Activated naive CD4-positive, alpha-beta T cell treated with anti-CD3 and anti-CD28 coated beads, Interleukin-2, amount 50 U/mL, for 16 hours (primary cell): ENCODE measurements at places on chromosomes 7 and 10.
A peak's percentile ranks its signal among the peaks of the same experiment; 100 is the strongest.

GRCh38 chr10:11175823-11176243, 158.2 kb downstream of the CELF2 start:
- DNase-seq = no peak

DNA sequence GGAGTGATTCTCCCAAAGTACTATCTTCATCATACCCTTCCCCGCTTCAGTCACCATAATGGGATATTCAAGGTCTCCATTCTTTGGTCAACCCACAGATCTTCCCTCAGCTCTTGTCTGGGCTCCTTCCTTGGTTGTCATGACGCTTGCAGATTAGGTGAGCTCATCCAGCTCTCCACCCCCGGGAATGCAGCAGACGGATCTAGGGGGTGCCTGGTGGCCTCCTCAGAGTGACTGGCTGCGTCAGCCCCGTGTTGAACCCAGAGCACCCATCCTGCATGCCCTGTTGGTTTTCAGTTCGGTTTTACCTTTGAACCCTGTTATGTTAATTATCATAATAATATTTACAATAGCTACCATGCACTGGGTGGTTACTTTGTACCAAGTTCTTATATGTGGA, 6.4 kb downstream of the NEURL1 start:
- DNase-seq = no peak

DNA sequence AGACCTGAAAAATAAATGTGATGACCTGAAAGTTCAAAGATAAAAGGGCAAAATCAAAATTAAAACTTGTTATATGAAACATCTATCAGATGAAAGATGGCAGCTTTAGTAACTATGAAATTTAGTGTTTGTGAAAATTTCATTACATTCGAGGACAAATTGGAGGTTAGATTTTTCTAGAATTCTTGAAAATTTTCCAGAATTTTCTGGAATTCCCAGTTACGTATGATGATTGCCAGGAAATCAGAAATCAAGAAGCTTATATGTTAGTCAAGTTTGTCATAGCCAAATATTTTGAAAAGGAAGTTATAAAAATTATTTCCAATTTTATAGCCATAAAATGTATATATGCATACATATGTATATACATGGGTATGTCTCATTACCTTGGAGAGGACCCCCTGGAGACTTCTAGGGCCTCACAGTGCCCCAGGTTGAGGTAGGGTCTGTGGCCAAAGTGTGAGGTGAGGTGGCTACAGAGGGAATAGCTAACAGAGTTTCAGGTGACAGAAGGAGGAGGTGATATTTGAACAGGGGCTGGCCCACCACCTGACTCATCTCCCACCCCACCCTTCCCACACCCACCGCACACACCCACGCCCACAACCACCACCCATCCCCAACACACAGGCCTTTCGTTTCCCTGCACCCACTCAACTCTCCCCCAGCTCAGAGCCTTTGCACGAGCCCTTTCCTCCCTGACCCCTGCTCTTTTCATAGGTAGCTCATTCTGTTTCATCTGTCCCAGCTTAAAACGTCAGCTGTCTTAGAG, 21.5 kb downstream of the C10orf105 start:
- no peak for DNase-seq

DNA sequence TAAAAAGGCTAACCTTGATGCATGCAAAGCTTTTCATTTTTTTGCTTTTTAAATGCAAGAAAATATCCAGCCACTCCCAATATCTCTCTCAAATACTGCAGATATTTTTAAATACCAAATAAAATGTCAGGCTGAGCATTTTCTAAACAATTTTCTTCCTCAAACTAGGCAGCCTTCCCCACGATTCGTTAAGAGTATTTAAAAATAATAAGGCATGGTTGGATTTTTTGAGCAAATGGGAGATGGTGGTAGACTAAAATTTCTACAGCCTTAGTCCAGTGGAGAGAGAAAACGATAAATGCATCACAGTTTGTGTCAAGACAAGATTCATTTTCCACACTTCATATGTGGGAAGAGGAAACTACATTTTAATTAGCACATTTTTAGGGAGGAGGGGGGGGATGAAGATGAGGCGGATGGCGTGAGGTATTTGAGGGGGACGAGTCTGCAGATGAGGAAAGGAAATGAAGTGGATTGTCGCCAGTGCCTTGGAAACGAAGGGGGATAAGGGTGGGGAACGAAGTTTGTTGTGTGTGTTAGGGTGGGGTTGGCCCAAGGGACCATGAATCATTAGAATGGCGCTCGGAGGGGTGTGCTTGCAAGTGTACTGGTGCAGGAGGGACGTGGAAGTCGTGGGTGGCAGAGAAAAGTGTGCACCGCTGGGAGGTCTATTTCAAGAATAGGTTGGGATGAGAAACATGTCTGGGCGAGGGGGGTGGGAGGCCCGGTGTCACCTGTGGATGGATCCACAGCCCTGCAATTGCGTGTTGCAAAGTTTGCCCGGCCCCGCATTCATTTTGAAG, 1.2 kb upstream of the ADD3 start:
- peak; percentile 22 for DNase-seq

DNA sequence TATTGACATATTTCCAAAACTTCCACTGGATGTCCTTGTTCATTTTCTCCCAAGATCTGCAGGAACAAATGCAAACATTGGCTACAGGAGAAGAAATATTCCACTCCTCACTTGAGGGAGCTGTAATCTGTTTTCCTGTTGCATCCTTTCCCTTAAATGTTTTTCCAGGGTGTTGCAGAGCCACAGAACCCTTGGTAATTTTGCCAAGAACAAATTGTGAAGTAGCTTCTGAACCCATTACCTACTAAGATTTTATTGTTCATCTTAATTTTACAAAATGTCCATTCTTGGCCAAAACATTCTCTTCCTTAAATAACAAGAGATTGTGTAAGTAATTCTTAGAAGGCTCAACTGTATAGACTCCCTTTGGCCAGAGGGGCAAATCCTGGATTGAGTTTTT, 177.0 kb downstream of the GNAT3 start:
- no peak for DNase-seq

GRCh38 chr10:53664282-53665019, 891.9 kb upstream of the MBL2 start:
- DNase-seq = no peak

GRCh38 chr10:301536-301935, 166.3 kb downstream of the ZMYND11 start:
- no peak for DNase-seq
